ENCODE measurements at places on chromosomes 13 and 19.

GRCh38 chr13:49444524-49445395 lies 686 bp downstream of the SETDB2 start:
- DNase-seq: no peak

DNA sequence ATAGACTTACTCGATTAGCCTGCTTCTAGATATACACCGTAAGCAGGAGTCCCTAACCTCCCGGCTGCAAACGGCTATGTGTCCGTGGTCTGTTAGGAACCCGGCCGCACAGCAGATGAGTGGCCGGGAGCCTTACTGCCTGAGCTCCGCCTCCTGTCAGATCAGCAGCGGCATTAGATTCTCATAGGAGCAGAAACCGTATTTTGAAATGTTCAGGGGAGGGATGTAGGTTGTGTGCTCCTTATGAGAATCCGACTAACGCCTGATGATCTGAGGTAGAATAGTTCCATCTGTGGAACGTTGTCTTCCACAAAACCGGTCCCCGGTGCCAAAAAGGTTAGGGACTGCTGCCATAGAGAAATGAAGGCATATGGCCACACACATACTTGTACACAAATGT lies 1491.9 kb downstream of the SLITRK5 start:
- DNase-seq: no peak

- no peak for DNase-seq
These were observed 22.8 kb downstream of the KLF12 start for GRCh38 chr13:74111399-74111798.

DNA sequence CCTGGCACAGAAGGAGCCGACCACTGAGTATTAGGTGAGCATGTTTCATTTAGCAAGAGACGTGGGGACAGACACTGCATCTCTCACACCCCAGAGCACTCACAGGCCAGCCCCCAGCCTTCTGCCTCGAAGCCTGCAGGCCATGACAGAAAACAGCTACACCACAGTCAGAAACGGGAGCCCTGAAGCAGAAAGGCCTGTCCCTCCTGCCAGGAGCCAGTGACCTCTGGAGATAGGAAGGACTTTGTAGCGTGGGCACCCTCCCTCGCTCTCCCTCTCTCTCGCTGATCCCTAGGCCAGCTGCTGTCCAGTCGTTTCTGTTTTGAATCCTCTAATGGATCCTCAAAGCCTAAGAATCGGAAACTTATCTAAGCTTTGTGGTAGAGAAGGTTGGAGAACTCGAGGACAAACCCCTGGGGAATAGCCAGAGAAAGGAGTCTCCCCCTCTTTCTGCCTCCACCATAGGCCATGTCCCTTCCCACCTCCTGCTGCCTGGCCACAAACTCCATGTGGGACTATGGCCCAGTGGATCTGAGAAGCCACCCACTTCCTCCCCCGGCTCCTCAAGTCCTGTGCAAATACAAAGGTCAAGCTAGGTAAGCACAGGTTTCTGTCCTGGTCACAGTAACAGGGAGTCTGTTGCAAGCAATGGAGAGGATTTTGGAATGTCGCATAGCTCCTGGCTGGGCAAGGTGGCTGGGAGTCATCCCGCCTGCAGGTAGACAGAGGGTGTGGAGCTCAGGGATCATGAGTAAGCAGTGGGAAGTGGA lies 95.1 kb downstream of the NUFIP1 start:
- DNase-seq: no peak

- DNase-seq: no peak
These were observed 25.1 kb downstream of the ELF1 start for GRCh38 chr13:40993987-40994386.

DNA sequence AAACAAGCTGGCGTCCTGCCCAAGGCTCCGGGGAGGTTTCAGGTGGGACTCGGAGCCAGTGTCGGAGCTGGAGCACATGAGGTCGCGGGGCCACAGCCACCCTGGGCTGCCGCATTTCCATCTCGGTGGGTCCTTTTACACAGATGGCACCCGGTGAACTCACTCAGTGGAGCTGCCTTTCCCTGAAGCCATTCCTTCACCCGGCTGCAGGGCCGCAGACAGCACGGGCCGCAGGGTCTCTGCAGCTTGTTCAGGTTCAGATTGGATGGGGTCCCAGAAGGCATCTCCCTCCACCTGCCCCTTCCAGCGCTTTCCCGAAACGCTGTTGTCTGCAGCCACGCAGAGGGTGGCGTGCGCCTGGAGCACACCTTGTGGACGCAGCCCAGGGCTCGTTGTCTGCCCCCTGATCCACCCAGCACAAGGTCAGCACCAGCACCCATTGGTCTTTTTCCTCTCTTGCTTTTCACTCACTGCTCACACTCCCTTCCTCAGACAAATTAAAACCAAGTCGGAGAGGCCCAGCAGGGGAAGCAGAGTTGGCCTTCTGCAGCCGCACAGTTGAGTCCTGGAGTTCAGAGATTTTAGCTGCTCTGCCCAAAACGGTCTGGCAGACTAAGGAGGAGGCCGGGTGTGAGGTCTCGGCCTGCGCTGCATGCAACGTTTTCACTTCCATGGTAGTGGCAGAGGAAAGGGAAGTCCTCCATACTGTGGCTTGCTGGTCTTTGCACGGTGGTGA lies 18.1 kb downstream of the MCF2L start:
- no peak for DNase-seq

DNA sequence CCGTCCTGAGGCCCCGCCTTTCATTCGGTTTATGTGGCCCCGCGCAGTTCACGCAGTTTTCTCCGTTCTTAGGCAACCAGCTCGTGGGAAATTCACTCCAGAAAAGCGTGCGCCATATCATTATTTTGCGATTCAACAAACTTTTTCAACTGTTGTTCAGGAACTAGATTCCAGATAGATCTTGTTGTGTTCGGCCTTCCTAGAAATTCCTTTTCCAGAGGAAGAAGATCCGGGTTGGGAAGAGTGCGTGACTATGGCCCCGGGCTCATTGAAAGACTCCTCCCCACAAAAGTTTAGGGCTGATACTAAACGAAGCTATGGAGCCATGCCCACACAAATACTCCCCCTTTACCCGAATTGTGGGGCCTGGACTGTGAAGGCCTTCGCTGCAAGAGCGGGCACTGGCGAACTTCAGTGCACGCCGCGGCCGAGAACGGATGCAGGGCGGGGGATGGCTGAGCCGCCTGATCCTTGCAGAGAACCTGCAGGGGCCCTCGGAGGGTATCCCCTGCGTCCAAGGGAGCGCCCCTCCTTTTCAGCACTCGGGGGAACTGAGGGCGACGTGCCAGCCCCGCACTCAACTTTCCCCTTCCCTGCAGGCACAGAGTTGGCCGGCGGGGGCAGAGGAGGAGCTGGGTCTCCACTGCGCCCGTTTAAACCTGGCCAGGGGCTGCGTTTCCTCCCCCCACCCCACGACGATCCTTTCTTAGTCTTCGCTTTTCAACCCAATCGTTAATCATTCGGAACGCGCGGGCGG lies 904 bp upstream of the SOX1 start:
- DNase-seq: no peak

- no peak for DNase-seq
These were observed 7.2 kb downstream of the ZNF296 start for GRCh38 chr19:45069056-45069455.

- no peak for DNase-seq
These were observed 12.1 kb downstream of the CCDC70 start for GRCh38 chr13:51873837-51874236.

GRCh38 chr13:110633776-110634175 lies 18.4 kb downstream of the NAXD start:
- no peak for DNase-seq

DNA sequence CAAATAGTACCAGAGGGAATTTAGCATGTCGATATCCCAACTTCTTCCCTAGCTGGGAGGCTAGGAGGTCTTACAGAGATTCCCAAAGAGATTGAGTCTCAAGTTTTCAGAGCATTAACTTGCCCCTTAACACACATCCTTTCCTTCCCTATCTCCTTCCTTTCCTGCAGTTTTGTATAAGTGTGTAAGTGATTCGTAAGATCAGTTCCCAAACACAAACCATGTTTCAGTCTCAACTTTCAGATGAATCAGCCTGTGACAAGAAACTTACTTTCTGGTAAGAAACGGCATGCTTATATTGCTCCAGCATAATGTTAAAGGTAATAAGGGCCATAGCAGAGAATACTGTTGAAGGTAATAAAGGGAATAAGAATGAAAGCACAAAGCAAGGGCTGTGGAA lies 472.2 kb downstream of the LIG4 start:
- DNase-seq: no peak
